ENCODE measurements at places on chromosomes 1 and 21. TPM values are rescaled to one million over a fixed set of nuclear protein-coding genes. Genes with fewer than 3 reads are reported as not detected.

DNA sequence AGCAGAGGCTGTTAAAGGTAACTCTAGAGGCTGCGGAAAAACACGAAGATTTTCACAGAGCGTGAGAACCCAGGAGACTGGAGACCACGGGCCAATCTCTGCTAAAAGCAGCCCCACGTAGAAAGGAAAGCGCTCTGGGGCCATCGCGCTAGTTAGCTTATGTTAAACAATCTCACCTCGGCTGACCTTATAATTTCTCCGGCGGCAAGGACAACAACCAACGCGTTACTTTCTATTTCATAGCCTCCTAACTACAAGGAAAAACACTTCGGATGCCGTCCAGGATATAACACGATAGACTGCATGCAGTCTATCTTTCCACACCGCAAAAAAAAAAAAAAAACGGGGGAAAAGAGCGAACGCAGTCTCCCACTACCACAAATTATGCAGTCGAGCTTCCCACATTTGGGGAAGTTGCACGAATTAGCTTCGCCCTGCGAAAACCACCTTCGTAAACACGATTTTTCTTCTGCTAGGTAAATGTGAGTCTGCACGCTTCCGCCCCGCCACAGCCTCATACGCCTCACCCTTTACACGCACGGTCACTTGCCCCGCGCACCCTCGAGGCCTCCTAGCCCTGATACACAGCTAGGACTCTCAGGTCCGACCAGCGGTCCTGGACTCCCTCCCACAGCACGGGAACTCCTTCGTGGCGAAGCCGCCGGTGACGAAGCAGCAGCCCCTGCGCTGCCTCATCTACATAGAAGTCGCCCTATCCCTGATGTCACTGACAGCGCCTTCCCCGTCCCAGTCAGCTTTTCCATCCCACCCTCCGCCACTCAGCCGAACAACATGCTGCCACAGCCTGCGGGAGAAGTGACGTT lies 87.8 kb downstream of the PRKAB2 start:
- no peaks in the 10 kb centered on the region for H3K27me3 ChIP-seq
- H3K36me3 ChIP-seq, result no peaks in the 10 kb centered on the region
- H3K4me3 ChIP-seq, result peak overlapping the region; percentile 26
- peaks cover 12% of the 10 kb centered on the region for H3K4me1 ChIP-seq
- peak overlapping the region; percentile 62 for H3K27ac ChIP-seq

GRCh38 chr21:28308516-28308915 lies 684.2 kb downstream of the LTN1 start:
- DNase-seq, result no peak
- H3K36me3 ChIP-seq, result no peaks in the 10 kb centered on the region
- no peak overlapping the region for H3K27ac ChIP-seq
- H3K4me3 ChIP-seq, result no peak overlapping the region
- H3K27me3 ChIP-seq, result no peaks in the 10 kb centered on the region

The PTGS2 gene
- not detected for total RNA-seq

The ZNF644 gene
- total RNA-seq, result 66.7 TPM

The NFASC gene
- total RNA-seq, result not detected
